Effector CD4-positive, alpha-beta T cell (primary cell): ENCODE measurements at places on chromosomes 6 and 20.

DNA sequence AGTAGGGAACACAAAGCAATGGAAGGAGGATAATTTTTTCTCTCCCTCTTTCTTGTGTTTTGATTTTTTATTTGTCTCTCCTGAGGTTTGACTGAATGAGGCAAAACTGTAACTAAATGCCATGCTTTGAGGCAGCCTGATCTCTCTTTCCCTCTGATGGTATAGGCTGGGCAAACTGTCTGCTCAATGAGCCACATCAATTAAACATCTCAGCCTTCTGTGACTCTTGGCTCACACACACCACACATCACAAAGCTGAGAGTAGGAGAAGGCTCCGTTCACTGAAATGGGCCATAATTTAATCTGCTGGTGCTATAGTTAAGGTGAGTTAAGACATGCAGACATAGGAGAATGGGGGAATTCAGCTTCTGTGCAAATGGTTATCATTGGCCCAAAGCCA is 28.1 kb upstream of the SCGN start:
- no peak for DNase-seq

GRCh38 chr20:11929947-11930346 is 12.3 kb downstream of the BTBD3 start:
- no peak for DNase-seq

GRCh38 chr20:41769592-41770018 is 151.4 kb upstream of the CHD6 start:
- DNase-seq = no peak

DNA sequence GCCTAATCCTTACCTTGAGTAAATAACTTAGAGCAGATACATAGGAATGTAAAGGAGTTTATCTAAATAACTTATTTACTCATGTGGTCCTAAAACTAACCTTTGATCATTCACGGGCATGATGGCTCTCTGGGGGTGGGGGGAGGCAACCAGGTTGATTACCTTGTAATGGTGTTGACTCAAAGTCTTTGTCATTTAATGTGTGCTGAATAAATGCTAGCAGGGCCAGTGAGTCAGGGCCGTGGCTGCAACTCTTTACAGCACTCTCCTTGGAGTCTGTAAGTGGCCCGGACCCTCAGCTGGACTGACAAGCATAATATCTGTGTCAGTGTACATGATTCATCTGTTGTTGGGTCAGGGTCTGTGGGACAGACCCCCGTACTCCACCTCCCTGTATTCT is 203.0 kb downstream of the EPM2A start:
- no peak for DNase-seq

DNA sequence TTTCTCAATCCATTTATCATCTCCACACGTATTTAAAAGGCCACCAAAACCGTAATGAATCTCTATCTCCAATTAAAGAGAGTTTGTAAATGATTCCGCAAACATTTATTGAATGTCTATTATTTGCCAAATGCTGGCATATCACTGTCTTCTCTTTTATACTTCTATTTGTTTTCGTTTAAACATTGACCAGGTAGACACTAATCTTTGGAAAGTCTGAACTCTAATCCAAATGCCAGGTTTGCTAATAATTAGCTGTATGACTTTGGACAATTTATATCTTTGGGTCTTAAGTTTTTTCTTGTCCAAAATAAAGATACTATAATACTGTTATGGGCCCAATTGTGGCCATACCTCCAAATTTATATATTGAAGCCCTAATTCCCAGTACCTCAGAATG is 299.2 kb upstream of the TBX18 start:
- no peak for DNase-seq

- DNase-seq = no peak
These were observed 12.8 kb upstream of the SERPINB1 start for GRCh38 chr6:2854396-2854982.

DNA sequence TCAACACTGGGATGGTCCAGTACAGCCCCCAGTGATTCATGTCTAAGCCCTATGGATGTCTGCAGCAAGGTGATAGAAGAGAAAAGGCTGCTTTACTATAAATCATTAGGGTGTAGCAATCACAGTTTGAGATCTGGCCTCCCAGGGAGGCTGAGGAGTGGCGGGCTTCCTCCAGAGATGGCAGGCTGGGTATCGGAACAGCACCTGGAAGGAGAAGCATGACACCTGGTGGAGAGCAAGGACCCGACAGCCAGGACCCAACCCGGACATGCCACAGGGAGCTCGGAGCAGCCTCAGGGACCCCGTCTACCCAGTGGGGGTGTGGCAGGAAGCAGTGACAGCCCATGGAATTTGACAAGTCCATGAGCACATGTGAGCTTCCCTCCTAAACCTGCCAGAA is 114.8 kb upstream of the CD93 start:
- no peak for DNase-seq

- DNase-seq = no peak
These were observed 107.5 kb downstream of the TMEM170B start for GRCh38 chr6:11645016-11645415.

DNA sequence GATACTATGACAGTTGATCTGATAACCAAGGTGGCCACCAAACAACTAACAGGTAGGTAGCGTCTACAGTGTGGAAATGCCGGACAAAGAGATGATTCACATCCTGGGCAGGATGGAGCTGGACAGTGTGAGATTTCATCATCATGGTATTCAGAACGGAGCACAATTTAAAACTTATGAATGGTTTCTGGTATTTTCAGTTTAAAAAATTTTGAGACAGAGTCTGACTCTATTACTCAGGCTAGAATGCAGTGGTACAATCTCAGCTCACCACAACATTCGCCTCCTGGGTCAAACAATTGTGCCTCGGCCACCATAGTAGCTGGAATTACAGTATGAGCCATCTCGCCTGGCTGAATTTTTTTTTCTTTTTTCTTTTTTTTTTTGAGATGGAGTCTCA is 43.8 kb downstream of the CEP57L1 start:
- no peak for DNase-seq

DNA sequence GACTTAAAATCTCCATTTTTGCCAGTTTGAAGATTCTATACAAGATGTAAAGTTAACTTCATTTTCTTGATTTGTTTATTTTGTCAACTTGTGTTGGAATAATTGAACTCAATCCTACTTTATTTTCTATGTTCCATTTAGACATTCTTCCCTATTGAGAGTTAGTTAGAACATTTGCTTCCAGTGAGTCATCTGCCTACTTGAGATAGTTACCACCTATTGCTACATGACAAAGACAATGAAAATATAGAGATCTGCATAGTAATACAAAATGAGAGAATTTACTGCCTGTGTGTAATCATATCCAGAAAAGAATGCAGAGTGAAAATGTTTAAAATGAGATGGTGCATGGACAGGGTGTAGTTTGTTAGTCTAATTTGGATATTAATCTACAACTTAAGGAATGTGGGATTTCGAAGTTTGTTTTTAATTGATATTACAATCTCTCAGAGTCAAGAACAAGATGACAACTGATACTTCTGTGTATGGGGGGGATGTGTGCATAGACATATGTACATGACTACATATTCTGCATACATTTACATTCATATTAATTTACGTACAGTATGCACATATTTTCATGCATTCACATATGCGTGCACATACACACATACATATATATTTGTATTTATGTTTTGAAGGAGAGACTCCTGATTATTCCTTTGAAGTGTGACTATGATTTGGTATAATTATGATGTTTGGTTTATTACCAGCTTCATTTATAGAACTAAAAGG is 420.1 kb downstream of the NKAIN2 start:
- no peak for DNase-seq

DNA sequence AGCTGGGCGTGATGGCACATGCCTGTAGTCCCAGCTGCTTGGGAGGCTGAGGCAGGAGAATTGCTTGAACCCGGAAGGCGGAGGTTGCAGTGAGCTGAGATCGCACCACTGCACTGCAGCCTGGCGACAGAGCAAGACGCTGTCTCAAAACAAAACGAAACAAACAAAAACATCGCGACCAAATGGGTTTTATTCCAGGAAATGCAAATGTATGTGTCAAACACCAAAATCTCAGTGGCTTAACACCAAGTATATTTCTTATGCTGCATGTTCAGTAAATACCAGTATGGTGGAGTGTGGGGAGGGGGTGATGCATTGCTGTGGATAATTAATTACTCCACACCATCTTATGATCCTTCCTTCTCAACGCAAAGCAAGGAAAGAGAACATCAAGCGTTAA is 28.1 kb downstream of the ACTR5 start:
- DNase-seq = no peak

DNA sequence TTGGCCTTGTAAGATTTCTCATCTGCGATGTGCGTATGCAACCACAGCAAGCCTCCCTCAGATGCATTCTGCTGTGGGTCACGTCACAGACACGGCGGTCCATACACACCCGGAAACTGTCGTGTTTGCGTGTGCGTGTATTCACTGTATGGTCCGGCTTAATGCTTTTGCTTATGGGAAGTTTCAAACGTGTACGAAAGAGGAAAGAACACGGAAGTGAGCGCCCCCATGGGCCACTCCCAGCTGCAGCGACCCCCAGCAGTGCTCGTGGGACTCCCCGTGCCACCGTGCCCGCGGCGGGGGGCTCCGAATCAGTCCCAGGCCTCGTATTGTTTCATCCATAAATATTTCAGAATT is 10.2 kb downstream of the DLL1 start:
- no peak for DNase-seq

- DNase-seq = no peak
These were observed 255.1 kb downstream of the RNGTT start for GRCh38 chr6:88708197-88708744.

DNA sequence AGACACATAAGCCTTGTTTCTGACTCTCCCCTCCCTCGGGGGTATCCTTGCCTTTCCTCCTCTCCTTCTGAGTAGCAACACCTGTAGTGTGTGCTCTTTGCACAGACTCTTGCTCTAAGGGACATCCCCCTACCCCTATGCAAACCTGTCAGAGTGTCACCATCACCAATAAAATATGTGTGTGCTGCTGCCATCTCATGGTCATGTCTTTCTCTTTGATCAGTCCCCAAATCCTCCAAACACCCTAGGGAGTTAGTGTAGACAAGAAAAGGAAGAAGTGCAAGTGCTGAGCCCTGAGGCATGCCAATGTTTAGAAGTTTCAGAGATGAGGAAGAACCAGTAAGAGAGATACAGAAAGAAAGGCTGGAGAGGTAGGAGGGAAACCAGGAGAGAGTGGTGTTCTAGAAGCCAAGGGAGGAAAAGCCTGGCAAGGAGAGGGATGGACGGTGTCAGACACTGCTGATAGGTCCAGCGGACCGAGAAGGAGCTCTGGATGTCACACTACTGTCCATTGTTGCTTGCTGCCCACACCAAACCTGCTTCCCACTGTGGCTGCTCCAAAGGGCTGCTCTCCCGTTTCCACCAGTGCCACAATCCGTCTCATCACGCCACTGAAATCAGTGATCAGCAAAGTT is 16.4 kb downstream of the TRMT6 start:
- no peak for DNase-seq

DNA sequence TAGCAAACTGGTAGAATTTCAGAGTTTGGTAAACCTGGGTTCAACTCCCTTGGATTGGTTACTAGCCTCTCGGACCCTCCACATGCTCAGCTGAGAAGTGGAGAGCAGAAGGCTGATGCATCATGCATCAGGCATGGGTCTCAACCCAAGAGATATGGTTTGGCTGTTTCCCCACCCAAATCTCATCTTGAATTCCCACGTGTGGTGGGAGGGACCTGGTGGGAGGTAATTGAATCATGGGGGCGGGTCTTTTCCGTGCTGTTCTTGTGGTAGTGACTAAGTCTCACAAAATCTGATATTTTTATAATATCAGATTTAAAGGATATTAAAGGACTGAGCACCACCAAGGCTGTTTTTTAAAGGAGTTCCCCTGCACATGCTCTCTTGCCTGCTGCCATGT is 75.1 kb downstream of the PPP1R3G start:
- DNase-seq = no peak

DNA sequence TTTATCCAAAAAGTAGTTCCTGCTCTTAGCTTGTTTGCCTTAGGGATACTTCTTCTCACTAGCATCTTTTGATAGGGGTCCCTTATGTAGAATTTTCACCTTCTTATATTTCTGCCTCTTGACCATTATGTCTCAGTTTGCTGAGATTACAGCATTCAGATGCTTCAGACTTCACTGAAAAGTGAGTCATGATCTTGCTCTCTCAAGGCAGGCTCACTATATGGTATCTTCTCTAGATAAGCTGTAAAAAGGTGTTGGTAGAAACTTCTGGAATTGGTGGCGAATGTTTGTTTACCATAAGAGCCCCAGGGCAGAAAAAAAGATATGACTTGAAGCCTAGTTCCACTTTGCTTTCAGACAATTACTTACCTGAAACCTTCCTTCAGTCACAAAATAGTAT is 19.7 kb downstream of the GTPBP2 start:
- DNase-seq = no peak

- no peak for DNase-seq
These were observed 14.7 kb downstream of the GINM1 start for GRCh38 chr6:149580880-149581279.

GRCh38 chr6:18561037-18561750 is 174.0 kb downstream of the RNF144B start:
- DNase-seq = no peak

- DNase-seq = no peak
These were observed 32.9 kb upstream of the PDE10A start for GRCh38 chr6:165695722-165696515.

GRCh38 chr6:39206250-39206721 is 23.0 kb downstream of the KCNK5 start:
- DNase-seq = no peak

DNA sequence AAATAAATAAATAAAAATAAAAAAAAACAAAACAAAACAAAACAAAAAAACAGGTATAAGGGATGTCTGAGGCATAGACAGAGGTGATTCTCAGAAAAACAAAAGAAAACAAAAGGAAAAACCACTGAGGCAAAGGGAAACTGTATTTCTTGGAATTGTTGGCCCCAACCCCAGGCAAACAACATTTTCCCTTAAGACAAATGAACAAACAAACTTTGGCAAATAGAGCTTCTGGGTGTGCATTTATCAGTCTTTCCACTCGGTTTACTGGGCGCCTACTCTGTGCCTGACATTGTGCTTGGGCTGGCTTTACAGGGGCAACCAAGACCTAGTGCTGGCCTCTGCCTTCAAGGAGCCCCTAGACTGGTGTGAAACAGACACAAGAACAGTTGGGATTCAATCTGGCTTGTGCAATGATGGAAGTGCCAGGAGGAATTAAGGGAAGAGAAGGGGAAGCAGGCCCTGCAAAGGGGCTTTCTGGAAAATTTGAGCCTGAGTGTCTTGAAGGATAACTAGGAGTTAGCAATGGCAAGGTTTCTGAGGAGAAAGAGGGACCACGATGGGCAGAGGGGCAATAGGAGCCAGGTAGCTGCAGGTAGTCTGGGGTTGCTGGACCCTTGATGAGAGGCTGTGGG is 33.8 kb upstream of the IER3 start:
- DNase-seq = no peak

DNA sequence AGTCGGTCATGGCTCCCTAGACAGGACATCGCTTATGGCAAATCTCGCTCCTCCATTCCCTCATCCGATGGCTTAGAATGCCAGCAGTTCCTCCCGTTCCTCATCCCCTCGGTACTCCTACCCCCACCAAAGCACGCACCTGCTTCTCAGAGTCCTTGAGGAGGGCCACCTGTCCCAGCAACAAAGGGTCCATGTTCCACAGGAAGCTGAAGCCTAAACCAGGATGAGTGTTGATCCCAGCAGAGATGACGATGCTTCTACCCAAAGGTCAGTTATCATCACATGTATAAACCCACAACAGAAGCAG is 111.2 kb downstream of the THBS2 start:
- DNase-seq = no peak
